ENCODE measurements at places on chromosomes 13 and 19. TPM values are rescaled to one million over a fixed set of nuclear protein-coding genes. Genes with fewer than 3 reads are reported as not detected.

HPN gene
- total RNA-seq: not detected

DNA sequence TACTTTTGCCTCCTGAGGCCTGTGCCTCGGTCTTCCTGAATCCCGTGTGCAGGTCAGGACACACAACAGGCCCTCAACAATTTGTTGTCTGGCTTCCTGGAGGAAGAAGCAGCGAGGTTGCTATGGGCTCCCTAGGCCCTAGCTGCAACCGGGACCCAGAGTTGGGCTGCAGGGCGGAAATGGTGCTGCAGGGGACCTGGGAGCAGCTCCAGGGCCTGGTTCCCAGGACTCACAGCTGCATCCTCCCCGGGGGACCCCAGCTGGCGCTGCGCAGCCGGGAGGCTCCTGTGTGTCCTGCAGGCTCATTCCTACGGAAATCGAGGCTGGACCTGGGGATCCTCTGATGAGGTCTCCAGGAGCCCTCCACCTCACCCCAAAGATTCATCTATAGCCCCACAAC is 999 bp upstream of the TNFAIP8L1 start:
- H3K4me3 ChIP-seq: peak overlapping the region; percentile 16
- peaks cover 2% of the 10 kb centered on the region for H3K36me3 ChIP-seq
- peaks cover 44% of the 10 kb centered on the region for H3K4me1 ChIP-seq
- H3K27me3 ChIP-seq: no peaks in the 10 kb centered on the region
- peak overlapping the region; percentile 94 for H3K27ac ChIP-seq

DNA sequence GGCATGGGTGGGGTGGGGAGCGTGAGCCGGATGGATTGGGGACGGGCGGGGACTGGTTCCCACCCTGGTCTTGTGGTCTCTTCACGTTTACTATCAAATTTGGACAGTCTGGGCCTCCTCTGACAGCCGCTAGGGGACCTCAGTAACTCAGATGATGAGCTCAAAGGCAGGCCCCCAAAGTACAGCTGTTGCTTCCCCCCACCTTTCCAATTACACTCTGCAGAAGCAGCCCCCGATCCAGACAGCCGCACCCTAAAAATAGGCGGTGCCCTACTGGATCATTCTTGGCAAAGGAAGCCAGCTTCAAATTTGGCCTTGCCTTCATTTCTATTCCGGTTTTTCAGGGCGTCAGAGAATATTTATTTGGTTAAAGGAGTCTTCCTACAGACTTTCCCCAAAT is 1.9 kb upstream of the FOXO1 start:
- H3K4me1 ChIP-seq: peaks cover 31% of the 10 kb centered on the region
- DNase-seq: peak; percentile 27

GRCh38 chr13:50615234-50615633 is 228.3 kb downstream of the DLEU7 start:
- DNase-seq: no peak
- no peak overlapping the region for H3K4me3 ChIP-seq

DAND5 gene
- 0.20 TPM for total RNA-seq

C1QTNF9B gene
- total RNA-seq: not detected

SULT2A1 gene
- total RNA-seq: not detected

- no peak overlapping the region for H3K4me3 ChIP-seq
- no peak for DNase-seq
- no peak overlapping the region for H3K27ac ChIP-seq
- no peaks in the 10 kb centered on the region for H3K36me3 ChIP-seq
- H3K4me1 ChIP-seq: no peaks in the 10 kb centered on the region
- H3K27me3 ChIP-seq: no peaks in the 10 kb centered on the region
Observed at GRCh38 chr13:64410276-64411053, 2819.7 kb downstream of the PCDH9 start.

CYP2A13 gene
- not detected for total RNA-seq

DNA sequence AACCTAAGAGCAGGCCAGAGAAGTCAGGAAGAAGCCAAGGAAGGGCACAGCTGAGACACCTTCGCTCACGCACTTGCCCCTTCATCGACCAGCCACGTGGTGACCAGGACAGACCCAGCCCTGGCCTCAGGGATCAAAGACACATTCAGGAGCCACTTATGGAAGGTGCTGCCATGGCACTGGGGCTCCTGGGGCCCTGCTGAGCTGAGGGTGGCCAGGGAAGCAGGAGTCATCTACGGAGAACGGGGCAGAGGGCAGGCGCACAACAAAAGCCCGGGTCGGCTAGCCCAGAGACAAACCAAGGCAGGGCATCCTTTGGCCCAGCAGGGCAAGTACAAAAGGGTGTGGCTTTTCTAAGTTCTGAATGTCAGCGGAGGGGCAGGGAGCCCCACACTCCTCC is 2.3 kb downstream of the PLPP2 start:
- H3K4me3 ChIP-seq: no peak overlapping the region
- no peak overlapping the region for H3K27ac ChIP-seq
- H3K27me3 ChIP-seq: peaks cover 26% of the 10 kb centered on the region
- no peaks in the 10 kb centered on the region for H3K36me3 ChIP-seq
- H3K4me1 ChIP-seq: peaks cover 4% of the 10 kb centered on the region
- no peak for DNase-seq

- no peak for DNase-seq
- H3K4me3 ChIP-seq: no peak overlapping the region
- no peak overlapping the region for H3K27ac ChIP-seq
- no peaks in the 10 kb centered on the region for H3K36me3 ChIP-seq
Observed at GRCh38 chr19:4531562-4532165, 3.4 kb downstream of the PLIN5 start.

GRCh38 chr19:47111006-47111621 is 2.5 kb downstream of the ZC3H4 start:
- no peaks in the 10 kb centered on the region for H3K27me3 ChIP-seq
- H3K36me3 ChIP-seq: peaks cover 42% of the 10 kb centered on the region
- H3K4me1 ChIP-seq: peaks cover 50% of the 10 kb centered on the region
- peak overlapping the region; percentile 100 for H3K27ac ChIP-seq
- peak overlapping the region; percentile 93 for H3K4me3 ChIP-seq

DNA sequence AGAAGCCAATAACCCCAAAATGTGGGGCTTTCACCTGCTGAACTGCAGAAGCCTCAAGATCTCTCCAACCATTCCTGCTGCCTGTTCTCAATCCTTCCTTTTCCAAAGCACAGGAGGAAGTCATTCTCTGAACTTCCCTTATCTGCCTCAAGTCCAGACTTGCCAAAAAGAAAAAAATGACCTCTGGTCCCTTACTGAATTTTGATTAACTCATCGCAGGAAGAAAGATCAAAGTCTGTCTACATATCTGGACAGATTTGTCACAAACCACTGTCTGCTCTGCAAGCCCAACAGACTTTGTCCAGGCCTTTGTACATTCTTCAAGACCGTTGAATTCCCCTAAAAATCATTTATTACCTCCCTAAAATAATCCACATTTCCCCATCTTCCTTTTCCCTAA is 126.5 kb upstream of the NBEA start:
- DNase-seq: no peak
- no peaks in the 10 kb centered on the region for H3K36me3 ChIP-seq
- H3K27me3 ChIP-seq: no peaks in the 10 kb centered on the region
- H3K27ac ChIP-seq: no peak overlapping the region

TMIGD2 gene
- total RNA-seq: 48.7 TPM

FBXO46 gene
- 40.0 TPM for total RNA-seq

CYP4F2 gene
- total RNA-seq: not detected

- H3K4me1 ChIP-seq: no peaks in the 10 kb centered on the region
- no peak overlapping the region for H3K27ac ChIP-seq
- no peak for DNase-seq
- H3K4me3 ChIP-seq: no peak overlapping the region
- no peaks in the 10 kb centered on the region for H3K27me3 ChIP-seq
- H3K36me3 ChIP-seq: no peaks in the 10 kb centered on the region
Observed at GRCh38 chr13:99686944-99687411, 185.7 kb downstream of the TM9SF2 start.

KIR2DL4 gene
- not detected for total RNA-seq

DNA sequence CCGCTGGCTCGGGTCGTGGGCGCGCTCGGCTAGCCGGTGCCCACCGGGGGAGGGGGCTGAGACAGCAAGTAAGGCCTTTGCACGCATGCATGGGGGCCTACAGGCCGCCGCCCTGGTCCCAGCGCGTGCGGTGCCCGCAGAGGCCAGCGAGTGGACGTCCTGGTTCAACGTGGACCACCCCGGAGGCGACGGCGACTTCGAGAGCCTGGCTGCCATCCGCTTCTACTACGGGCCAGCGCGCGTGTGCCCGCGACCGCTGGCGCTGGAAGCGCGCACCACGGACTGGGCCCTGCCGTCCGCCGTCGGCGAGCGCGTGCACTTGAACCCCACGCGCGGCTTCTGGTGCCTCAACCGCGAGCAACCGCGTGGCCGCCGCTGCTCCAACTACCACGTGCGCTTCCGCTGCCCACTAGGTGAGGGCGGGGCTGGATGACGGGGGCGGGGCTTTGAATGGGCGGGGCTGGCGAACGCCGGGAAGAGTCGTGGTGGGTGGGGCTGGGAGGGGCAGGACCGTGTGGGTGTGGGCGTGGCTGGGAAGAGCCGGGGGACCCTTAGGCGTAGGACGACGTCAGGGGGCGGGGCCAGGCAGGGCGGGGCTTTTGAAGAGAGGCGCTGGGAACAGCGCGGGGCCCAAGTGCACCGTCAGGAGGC is 2.1 kb downstream of the CILP2 start:
- peaks cover 31% of the 10 kb centered on the region for H3K4me1 ChIP-seq
- H3K27me3 ChIP-seq: peaks cover 24% of the 10 kb centered on the region
- no peak overlapping the region for H3K27ac ChIP-seq
- H3K36me3 ChIP-seq: peaks cover 1% of the 10 kb centered on the region

SH2D3A gene
- 31.5 TPM for total RNA-seq

DNA sequence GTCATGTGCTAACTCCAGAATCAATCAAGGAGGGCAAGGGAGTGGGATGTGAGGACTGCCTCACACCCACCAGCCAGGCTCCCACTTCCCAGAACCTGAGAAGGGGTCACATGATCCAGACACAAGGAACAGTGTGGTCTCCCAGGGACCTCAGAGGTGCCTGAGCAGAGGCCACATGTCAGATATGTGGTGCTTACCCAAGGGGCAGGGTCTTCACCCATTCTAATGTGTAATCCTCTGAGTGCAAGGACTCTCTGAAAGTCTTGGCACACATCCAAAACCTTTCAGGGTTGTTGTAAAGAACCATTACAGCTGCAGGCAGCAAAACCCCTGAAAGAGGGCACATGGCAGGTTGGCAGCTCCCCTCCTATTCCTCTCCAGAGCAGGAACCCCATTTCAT is 656.6 kb downstream of the UQCRFS1 start:
- peaks cover 13% of the 10 kb centered on the region for H3K4me1 ChIP-seq
- no peak overlapping the region for H3K27ac ChIP-seq
- DNase-seq: no peak
- no peaks in the 10 kb centered on the region for H3K36me3 ChIP-seq

- no peaks in the 10 kb centered on the region for H3K36me3 ChIP-seq
- H3K4me3 ChIP-seq: no peak overlapping the region
- no peak for DNase-seq
- no peak overlapping the region for H3K27ac ChIP-seq
- no peaks in the 10 kb centered on the region for H3K4me1 ChIP-seq
- H3K27me3 ChIP-seq: no peaks in the 10 kb centered on the region
Observed at GRCh38 chr13:93603043-93603442, 376.4 kb downstream of the GPC6 start.

DNA sequence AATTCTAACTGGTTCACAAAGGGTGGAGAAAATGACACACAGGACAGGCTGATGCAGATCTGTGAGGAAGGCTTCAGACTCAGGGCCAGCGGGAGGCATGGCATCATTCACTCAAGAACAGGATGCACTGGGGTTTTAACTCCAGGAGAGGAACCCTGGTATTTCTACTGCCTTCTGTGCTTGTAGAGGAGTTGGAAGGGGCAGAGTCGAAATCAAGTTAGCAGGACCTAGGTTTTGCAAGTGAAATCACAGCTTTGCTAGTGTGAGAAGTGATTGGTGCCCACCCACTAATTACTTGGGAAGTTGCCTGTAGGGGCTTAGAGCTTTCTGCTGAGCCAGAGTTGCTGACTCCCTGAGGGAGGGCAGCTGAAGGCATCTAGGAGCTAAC is 92.7 kb downstream of the AKAP11 start:
- H3K4me3 ChIP-seq: no peak overlapping the region
- no peak for DNase-seq
- H3K27me3 ChIP-seq: no peaks in the 10 kb centered on the region
- H3K4me1 ChIP-seq: peaks cover 25% of the 10 kb centered on the region
- no peak overlapping the region for H3K27ac ChIP-seq

TLE2 gene
- total RNA-seq: 0.99 TPM

DNA sequence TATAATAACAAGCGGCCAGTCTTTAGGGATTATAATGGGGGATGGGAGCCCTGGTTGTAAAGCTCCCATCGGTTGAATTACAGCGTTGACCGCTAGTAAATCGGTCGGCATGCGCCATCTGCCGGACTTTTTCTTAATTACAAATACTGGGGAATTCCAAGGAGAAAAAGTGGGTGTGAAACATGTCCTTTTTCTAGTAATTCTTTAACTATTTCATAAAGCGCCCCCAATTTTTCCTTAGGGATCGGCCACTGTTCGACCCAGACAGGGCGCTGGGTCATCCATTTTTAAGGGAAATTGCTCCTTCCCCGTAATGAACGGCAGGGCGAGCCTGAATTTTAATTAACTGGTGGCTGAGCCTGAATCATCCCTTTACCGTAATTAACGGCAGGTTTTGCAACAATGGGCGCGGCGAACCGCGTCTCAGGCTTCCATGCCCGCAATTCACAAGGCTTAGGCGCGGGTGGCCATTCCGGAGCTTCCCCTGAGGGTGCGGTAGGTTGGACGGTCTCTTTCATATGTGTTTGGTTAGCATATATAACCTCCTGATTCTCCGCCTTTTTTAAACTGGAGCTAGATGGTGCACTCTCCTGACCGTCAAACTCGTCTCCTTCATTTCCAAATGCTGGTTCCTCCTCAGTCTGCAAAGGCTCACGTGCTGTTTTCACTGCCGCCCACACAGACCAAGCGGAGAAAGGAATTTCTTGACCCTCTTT is 30.2 kb upstream of the EVI5L start:
- H3K27ac ChIP-seq: peak overlapping the region; percentile 36
- peaks cover 41% of the 10 kb centered on the region for H3K27me3 ChIP-seq
- H3K4me1 ChIP-seq: peaks cover 3% of the 10 kb centered on the region
- DNase-seq: peak; percentile 62
- no peak overlapping the region for H3K4me3 ChIP-seq
- H3K36me3 ChIP-seq: no peaks in the 10 kb centered on the region

CRLF1 gene
- total RNA-seq: not detected

DNA sequence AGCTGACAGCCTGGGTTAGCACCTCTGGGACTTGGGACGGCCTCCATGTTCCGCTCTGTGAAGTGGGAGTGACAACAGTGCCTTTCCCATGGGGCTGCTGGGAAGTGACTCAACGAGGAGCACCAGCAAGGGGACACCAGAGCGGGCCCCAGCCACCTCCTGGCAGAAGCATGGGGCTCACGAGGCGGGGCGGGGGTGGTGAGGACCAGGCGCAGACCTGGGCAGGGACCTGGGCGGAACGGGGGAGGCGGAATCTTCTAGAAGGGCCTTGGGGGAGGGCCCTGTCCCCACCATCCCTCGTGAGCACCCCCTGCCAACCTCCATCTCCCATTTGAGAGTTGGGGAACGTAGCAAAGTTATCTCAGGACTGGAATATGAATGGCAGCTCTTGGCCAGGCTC is 37.9 kb downstream of the KDM4B start:
- H3K4me3 ChIP-seq: no peak overlapping the region
- H3K27ac ChIP-seq: no peak overlapping the region
- no peaks in the 10 kb centered on the region for H3K27me3 ChIP-seq
- H3K4me1 ChIP-seq: no peaks in the 10 kb centered on the region

MEIOSIN gene
- total RNA-seq: not detected

GRCh38 chr19:57099199-57099661 is 20.6 kb upstream of the USP29 start:
- no peaks in the 10 kb centered on the region for H3K27me3 ChIP-seq
- no peak overlapping the region for H3K27ac ChIP-seq
- H3K4me1 ChIP-seq: peaks cover 6% of the 10 kb centered on the region
- peaks cover 4% of the 10 kb centered on the region for H3K36me3 ChIP-seq
- H3K4me3 ChIP-seq: no peak overlapping the region

Measured in activated CD4-positive, alpha-beta T cell treated with anti-CD3 and anti-CD28 coated beads, Interleukin-2, amount 10 ng/mL, durations not matched to agents 7 days and 5 days (primary cell).